Stimulated activated CD4-positive, alpha-beta T cell treated with anti-CD3 and anti-CD28 coated beads, Interleukin-15, amount 100 ng/mL, for 1 hour (primary cell): ENCODE measurements at places on chromosomes 11 and 22.

DNA sequence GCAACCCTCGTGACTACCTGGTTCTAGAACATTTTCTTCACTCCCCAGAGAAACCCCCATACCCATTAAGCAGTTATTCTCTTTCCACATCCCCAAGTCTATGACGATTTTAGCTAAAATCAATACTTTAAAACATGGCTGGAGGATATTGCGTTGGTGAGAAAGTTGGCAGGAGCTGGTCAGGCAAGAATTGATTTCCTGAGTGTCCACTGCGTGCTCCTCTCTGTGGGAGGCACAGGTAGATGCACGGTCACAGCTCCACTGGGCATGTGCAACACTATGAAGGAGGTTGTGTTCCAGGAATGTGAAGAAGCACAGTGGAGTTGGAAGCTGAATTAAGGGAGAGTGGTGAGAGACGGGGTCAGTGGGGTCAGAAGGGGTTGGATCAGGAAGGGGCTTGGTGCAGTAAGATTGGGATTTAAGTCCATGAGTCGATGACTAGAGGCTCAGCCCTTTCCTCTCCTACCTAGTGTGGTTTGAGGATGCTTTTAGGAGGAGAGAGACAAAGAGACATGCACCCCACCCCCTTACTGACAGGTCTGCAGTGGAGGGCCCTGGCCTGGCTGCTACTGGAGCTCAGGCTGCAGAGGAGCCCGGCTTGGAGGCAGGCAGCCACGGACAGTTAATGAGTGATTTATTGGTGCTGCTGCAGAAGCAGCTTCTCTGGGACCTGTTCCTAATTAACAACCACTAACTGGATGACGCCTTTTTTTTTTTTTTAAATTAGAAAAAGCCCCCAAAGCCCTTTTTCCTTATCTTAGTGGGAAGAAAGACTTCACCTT, 395.6 kb downstream of the TENM4 start:
- DNase-seq: no peak

DNA sequence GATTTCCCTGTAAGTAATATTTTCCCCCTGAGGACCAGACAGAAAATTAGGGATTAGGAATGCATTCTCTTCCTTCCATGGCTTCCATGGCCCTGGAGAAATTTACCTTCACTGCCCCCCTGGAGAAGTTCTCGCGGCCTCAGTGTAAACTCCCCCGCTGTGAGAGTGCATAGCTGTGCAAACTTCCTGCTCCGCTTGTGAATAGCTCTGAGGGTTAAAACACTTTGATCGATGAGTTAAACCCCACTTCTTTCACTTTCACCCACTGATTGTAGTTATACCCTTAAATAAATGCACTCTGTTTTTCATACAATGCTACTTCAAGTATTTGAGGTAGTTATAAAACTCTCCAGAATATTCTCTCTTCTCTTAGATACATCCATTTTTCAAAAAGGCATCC, 190.8 kb downstream of the DSCAML1 start:
- DNase-seq: no peak

- no peak for DNase-seq
Observed at GRCh38 chr11:92980312-92980711, 10.9 kb downstream of the MTNR1B start.

DNA sequence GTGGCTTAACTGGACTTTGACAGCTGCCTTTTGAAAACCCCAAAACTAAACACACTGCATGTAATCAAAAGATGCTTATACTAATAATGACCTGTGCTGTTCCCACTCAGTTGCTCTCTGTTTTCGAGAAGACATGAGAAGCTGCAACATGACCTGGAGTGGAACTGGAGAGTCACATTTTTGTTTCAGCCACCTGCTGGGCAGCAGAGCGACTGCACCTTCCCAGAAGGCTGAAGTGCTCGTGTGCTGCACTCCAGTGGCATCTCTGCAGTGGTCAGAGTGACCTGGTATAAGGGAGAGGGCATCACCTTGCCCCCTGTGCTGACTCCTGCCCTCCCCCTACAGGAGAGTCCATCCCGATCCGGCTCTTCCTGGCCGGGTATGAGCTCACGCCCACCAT, 8.6 kb downstream of the THYN1 start:
- DNase-seq: no peak

DNA sequence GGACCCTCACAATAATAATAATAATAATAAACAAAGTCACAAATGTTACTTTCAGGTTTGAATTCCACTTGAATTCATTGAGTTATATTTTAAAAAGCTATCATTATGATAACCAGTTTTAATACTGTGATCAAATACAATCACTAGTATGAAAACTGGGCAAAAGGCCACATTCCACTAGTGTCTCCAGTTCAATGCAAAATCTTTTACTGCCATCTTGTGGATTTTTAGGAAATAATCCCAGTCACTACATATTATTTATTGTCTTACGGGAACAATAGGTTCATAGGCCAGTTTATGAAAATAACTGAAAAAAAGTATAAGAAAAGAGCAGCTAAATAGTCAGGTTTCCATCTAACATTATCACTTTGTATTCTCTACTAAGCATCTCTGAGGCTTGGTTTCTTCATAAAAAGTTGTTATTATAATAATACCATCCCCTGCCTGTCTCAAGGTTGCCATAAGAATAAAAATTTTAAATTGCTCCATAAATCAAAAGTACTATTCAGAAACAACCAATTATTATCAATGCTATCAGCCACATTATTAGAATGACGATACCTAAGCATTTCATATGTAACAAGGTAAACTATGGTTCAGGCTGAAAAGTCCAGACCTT, 533.9 kb upstream of the CCDC90B start:
- DNase-seq: no peak

DNA sequence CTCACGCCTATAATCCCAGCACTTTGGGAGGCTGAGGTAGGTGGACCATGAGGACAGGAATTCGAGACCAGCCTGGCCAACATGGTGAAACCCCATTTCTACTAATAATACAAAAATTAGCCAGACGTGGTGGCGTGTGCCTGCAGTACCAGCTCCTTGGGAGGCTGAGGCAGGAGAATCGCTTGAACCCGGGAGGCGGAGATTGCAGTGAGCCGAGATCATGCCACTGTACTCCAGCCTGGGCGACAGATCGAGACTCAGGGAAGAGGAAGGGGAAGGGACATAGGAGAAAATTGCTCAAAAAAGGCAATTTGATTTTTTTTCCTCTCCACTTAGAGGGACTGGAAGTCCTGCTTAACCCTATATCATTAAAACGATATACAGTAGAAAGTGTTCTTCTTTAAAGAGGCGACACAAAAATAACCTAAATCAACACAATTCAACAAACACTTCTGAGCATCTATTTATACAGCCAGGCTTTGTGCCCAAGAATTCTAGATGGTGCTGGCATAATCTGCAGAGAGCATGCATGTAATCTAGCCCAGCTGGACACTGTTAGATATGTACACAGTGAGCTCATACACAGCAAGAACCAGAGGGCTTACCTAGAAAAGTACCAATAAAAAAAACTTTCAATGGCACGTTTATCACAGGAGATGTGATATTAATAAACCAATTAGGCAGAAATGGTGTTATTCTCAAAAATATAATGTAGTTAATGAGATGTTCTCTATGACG, 20.9 kb upstream of the DENND5A start:
- DNase-seq: no peak

DNA sequence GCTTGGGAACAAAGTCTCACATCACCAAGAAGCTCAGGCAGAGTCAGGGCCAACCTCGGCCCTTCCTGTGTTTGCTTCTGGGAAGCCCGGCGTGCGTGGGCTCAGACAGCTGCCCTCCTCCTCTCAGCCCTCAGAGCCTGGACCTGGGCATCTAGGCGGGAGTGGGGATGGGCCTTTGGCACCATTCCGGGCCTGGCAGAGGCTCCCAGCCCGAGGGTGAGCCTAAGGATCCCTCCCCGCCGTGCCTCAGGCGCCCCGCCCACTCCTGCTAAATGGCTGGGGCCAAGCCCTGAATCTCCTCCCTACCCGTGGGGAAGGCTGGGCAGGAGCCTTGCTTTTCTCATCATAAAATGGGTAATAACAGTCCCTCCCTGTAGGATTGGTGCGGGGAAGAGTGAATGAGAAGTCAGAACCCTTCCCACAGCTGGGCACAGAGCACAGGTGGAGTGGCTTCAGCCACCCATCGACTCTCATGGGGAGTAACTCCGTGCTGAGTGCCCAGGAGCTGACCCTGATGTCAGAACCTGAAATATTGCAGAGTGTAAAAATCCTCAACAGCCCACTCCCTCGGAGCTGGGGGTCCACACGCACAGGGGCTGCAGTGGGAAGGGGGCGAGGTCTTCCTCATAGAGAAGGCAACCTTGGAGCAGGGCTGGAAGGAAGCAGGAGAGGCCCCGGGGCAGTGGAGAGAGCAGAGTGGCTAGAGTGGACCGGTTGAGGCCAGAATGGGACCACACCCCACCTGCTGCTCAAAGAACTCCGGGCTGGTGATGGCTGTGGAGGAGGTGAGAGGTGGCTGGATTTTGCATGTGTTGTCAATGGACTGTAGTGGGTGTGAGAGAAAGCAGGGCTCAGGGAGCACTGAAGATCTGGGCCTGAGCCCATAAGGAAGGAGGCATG, 18.8 kb upstream of the CDKN1C start:
- DNase-seq: no peak

DNA sequence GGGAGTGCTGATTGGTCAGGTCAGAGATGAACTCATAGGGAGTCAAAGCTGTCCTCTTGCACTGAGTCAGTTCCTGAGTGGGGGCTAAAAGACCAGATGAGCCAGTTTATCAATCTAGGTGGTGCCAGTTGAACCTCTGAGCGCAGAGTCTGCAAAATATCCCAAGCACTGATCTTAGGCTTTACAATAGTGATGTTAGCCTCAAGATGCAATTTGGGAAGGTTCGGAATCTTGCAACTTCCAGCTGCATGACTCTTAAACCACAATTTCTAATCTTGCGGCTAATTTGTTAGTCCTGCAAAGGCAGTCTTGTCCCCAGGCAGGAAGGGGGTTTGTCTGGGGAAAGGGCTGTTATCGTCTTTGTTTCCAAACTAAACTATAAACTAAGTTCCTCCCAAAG, 92.3 kb upstream of the PARVA start:
- no peak for DNase-seq

DNA sequence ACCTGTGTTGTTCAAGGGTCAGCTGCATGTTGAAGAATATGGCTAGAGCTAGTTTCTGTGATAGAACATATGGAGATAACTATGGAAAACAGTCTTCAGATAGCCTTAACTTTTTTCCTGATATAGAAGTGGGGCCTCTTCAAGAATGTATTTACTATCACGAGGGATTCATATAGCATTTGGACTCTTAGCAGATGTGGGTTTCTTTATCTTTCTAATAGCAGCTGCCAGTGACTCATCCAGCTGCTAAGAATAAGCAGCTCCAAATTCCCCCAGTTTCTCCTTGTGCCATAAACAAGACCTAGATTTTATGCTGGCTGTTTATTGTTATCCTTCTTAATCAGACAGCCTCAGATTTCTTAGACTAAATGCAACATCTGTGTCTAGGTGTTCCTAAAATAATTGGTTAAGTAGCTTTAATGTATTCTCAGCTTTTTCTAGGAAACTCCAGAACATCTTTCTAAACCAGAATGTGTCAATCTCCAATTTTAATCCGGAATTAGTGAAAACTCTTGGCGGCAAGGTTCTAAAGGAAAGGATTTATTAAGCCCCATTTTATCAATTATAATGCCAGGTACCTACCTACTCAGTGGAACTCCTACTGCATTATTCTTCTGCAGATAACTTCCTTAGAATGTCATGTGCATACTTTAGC, 119.8 kb downstream of the CSTPP1 start:
- no peak for DNase-seq

- DNase-seq: no peak
Observed at GRCh38 chr22:43109921-43110443, 568 bp upstream of the BIK start.

GRCh38 chr11:63564784-63565350, 1.7 kb upstream of the PLAAT2 start:
- DNase-seq: no peak

DNA sequence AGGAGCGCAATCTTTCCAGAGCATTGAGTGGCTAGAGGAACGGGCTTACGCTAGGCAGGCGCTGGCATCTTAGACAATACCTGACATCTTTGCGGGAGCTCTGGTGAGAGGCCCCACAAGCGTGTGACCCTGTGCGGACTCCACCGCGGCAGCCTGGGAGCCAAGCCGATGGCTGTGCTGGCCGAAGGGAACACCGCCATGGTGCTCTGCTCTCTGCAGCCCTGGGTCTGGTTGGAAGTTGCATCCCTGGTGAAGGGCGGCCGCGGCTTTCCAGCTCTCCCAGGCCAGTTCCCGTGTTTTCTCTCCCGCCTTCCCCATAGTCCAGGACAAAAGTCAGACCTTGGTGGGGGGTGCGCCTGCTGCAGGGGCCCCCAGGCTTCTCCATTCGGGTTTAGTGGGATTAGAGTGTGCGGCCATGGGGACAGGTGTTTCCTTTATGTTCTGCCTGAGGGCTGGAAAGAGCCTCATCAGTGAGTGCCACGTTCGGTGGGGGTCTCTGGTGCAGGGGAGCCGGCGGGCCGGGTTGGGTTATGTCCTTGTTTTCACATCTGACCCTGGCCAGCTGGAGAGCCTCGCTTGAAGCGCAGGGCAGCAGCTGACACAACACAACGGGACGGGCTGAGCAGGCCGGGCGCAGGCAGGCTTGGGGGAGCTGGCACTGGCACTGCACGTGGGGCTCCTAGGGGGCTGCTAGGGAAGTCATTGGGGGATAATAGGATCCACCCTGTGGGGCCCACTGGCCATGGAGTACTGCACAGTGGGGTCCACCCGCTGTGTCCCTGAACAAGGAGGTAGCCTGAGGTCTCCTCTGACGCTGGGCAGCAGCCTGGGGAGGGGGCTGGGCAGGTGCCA, 94.8 kb downstream of the KCNQ1 start:
- no peak for DNase-seq

- DNase-seq: no peak
Observed at GRCh38 chr22:48188231-48188721, 1425.8 kb downstream of the TBC1D22A start.

GRCh38 chr22:36252754-36253522, at the start of gene APOL1:
TSS of gene APOL1 (plus strand) at chr22:36253133. CDS start at chr22:36254956, 1,823 bp downstream.
- DNase-seq: no peak

GRCh38 chr22:40312050-40312449, 34.2 kb upstream of the ADSL start:
- no peak for DNase-seq

DNA sequence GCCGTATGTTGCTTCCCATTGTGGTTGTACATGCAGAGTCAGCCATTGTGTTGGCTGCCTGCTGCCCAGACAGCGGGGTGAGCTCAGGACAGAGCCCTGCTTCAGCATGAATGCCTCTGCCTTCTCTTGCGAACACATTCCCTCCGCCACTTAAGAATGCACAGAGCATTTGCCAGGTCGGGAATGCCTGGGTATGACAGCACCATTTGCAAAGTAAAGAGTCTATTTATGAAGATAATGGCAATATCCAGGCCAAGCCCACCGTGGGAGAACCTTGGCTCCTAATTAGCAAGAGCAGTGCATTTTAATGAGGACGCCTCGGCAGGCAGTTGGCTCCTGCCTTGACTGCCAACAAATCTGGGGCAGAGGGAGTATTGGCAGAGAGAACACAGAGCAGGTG, 62.5 kb upstream of the SORL1 start:
- no peak for DNase-seq

GRCh38 chr22:47808236-47808635, 1045.8 kb downstream of the TBC1D22A start:
- no peak for DNase-seq

DNA sequence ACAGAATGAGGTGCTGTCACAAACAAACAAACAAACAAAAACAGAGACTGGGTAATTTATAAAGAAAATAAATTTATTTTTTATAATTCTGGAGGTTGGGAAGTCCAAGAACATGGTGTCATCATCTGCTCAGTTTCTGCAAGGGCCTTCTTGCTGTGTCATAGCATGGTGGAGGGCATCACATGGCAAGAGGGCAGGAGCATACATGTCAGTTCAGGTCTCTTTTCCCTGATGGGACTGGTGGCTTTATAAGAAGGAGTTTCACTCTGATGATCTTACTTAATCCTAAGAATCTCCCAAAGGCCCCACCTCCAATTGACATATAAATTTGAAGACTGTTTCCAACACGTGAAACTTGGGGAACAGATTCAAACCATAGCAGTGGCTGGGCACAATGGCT, 135.7 kb downstream of the NECTIN1 start:
- no peak for DNase-seq
